ENCODE measurements at places on chromosomes 3 and 15.

GRCh38 chr3:45688194-45688881 is 858 bp upstream of the SACM1L start:
- DNase-seq, result peak; percentile 58

DNA sequence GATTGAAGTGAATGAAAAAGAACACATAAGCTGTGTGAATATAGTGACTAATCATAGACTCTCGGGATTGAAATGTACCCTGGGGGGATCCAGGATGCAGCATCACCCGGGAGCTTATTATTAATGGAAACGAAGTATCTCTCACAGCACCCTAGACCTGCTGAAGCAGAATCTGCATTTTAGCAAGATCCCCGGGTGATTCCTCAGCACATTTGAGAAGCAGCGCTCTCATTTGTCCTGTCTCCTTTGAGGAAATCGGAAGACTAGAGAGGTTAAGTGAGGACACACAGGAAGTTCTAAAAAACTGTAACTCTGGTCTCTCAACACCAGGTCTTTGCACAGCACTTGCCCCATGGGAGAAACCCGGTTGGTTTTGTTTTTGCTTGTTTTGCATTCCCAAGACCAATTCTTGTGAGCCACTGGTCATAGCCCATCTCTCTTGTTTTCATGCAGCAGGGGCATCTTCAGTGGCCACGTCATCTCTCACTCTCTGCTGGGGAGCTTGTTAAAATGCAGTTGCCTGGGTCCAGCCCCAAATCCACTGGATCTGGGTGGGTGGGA is 30.2 kb downstream of the ZNF710 start:
- no peak for DNase-seq

DNA sequence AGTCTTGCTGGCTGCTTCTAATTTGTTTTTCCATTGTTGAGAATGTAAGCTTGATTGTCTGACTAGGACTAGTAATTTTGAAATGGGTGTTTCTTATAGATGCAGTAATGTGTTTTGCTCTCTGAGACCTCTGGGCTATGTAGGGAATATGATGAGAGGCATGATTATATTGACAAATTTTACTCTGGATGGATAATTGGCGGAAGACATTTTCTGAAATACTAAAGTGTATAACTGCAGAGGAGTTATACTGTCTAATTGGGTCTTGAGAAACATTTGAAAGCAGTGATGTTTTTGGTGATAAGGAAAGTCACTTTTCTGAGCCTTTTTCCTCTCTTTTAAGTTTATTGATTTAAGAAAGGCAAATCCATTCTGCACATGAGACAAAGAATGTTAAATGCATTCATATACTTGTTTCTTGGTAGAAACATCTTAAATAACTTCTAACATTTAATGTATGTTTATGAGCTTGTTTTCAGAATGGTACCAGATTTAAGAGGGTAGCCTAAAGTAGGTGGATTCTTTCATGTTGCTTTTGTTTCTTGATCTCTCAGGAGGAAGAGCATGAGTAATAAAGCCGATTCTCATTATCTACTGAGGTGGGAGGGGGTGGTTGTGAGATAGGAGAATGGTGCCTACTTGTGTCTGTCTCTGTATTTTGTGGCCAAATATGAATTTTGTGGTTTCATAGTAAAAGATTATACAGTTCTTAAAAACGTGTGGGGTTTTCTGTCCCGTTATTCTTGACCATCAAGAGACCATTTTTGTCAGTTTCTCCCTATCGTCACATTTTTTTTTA is 2.0 kb downstream of the ATP2C1 start:
- no peak for DNase-seq

- DNase-seq, result no peak
Observed at GRCh38 chr3:12902181-12902999, 61.0 kb upstream of the RPL32 start.

- no peak for DNase-seq
Observed at GRCh38 chr3:12816521-12817342, 20.3 kb downstream of the CAND2 start.

Data from nucleus accumbens (tissue), 56 donors.